NCI-H1105 (cell line): ENCODE measurements at places on chromosomes 16 and 17.

- no peak for DNase-seq
These were observed 11.3 kb downstream of the ANKRD40 start for GRCh38 chr17:50696365-50696879.

DNA sequence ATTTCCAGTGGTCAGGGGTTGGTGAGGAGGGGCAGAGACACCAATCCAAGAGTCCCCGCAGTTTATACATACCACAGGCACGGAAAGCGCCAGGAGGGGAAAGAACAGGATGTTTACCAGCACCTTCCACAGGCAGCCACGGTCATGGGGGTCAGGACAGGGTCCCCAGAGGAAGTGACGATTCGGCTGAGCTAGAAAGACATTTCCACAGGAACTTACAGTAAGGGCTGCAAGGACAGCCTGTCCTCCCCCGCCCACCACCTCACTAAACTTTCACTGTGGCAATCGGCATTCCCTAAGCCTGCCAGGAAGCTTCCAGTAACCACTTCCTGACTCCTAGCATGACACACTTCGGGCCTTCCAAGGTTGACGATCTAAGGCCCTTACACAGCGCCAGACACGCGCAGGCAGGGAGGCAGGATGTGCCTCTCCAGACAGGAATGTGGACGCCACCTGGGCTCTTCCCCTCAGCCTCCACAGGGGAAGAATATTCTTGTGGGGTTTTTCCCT is 1.2 kb upstream of the MT2A start:
- no peak for DNase-seq

- no peak for DNase-seq
These were observed 49.9 kb upstream of the CPNE2 start for GRCh38 chr16:57042157-57043111.

- DNase-seq = no peak
These were observed 41.2 kb upstream of the HAPSTR1 start for GRCh38 chr16:9050102-9050830.

DNA sequence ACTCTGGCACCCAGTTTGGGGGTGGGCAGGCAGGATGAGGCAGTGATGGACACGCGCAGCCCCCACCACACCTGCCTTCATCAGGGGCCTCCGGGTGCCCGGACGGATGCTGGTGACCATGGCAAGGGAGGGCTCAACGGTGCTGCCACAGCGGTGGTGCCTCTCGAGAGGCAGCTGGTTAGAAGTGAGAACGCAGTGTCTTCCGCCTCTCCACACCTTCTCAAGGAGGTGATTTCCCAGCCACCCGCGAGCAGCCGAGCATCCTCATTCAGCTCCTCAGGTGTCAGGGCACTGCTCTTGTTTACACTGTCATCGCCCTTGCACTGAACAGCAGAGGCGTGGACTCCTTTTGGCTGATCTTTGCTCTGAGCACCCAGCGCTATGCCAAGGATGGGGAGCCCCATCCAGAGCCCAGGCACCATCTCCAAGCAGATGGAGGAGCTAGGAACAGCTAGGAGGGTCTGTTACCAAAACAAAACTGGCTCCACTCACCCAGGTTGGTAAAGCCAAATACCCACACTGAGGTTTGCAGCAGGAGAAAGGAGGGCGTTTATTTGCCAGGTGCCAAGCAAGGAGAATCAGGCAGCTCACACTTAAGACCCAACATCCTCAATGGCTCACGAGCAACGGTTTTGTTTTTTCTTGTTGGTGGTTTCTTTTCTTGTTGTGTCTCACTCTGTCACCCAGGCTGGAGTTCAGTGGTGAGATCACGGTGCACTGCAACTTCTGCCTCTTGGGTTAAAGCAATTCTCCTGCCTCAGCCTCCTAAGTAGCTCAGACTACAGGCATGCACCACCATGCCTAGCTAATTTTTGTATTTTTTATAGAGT is 174.3 kb upstream of the TNRC6C start:
- DNase-seq = no peak

DNA sequence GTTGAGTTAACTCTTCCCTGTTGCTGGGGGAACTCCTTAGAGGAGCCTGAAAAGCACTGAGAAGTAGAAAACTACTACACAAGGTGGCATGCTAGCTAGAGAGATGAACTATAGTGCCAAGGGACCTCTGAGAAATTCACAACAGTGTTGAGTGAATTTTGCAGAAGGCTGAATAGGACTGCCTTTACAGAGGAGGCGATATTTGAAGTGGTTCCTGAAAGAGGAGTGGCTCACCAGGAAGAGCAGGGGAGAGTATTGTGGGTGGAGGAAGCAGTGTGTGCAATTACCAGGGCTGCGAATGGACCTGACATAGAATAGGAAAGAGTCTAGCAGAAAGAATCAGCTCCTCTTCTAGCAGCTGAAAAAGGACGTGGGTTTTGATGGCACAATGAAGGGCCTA is 66.4 kb downstream of the CDK5R1 start:
- no peak for DNase-seq

DNA sequence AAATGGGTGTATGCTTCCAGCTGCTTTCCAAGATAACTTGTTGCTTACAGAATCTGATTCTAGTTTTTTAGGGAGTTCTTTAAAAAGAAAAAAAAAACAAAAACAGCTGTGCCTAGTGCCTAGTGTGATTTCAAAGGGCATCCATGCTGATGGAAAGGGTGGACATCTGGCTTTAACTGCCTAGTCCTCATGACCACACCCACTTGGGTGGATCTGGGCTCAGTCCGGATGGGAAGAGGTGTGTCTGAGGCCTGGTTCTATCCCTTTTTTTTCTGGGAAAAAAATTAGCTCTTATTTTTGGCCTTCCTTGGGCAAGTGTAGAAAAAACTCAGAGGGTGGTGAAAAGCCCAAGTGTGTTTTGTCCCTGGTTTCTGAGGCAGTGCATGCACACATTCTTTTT is 132.3 kb upstream of the CDH11 start:
- no peak for DNase-seq

DNA sequence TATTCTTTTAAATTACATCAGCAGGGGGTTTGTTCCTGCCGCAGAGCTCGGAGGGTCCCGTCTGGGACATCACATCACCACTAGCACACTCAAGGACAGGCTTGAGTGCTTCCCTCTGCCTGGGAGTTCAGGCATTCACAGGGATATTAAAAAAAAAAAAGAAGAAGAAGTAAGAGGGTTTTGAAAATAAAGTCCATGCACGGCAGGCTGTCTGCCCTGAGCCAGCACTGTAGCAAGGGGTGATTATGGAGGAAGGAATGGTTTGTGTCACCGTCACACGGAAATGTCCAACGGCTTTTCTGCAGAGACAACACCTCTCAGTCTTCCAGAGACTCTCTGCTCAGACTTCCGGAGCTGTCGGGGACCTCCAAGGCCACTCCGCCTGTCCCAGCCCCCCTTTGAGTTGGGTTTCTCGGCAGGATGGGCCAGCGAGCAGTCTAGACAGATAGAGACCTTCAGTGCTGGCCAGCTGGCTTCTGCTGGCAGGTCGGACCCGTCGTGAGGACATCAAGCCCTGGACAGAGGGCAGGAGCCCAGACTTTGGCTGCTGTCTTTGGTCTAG is 33.6 kb downstream of the MEOX1 start:
- DNase-seq = no peak

- DNase-seq = no peak
These were observed 59.2 kb downstream of the BMERB1 start for GRCh38 chr16:15493466-15494180.

- DNase-seq = no peak
These were observed 6.5 kb upstream of the UBB start for GRCh38 chr17:16374146-16374938.

GRCh38 chr17:39001703-39002637 is 34.8 kb upstream of the FBXO47 start:
- DNase-seq = no peak

GRCh38 chr17:42113293-42114069 is 967 bp upstream of the DHX58 start:
- DNase-seq = no peak

- no peak for DNase-seq
These were observed 28.1 kb downstream of the HEATR3 start for GRCh38 chr16:50093607-50094539.

- DNase-seq = no peak
These were observed 806 bp downstream of the PERCC1 start for GRCh38 chr16:1431497-1432270.

DNA sequence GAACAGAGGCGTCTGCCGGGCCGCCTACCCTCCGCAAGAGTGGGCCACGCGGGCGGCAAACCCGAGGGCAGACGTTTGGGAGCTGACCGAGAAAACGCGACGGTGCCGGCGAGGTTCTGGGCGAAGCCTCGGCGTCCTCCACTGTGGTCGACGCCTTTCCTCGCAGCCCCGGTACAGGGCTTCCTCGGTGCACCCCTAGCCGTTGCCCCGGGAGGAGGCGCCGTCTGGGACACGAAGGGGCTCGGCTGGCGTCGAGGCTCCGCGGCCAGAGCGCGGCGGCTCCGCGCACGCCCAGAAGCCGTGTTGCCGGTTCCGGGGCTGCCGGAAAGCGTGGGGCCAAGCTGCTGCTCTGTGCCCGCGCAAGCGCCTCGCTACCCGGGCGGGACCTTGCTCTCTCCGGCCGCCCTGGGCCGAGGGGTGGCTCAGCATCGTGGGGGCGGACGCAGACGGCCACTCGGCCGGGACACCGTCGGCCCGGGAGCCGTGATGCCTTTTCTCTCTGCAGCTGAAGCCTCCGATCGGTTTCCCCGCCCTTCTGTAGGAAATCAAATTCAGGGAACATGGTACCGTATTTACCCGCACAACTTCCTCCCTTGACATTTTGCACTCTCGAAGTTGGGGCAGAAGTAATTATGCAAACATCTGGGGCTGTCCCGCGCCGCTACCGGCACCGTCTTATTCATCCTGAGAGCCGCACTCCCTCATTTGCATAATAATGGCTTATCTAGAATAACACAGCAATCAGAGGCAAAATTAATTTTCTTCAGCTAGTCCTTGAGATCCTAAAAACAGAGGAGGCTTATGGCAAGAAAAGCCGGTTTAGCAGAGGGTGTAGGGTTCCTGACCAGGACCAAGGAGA is 7.3 kb upstream of the CBX8 start:
- DNase-seq = no peak

DNA sequence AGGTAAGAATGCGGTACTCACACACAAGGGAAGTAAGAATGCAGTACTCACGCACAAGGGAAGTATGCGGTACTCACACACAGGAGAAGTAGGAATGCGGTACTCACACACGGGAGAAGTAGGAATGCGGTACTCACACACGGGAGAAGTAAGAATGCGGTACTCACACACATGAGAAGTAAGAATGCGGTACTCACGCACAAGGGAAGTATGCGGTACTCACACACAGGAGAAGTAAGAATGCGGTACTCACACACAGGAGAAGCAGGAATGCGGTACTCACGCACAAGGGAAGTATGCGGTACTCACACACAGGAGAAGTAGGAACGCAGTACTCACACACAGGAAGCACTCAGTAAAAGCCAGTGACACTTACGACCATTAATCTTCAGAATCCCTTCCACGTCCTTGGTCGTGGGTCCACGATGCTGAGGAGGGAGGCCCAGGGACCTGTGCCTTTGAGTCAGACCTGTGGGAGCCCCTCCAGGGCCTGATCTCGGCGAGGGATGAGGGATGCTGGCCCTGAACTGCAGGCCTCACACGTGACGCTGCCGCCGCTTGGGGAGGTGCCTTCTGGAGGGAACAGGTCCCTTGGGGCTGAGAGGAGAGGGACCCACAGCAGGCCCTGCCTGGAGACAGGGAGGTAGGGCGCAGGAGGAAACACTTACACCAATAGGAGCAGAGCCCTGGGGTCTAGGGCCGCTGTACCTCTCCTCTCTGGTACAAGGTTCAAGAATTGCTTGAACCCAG is 20.2 kb downstream of the ABR start:
- no peak for DNase-seq

- DNase-seq = no peak
These were observed 1408.7 kb upstream of the GOT2 start for GRCh38 chr16:60142619-60143347.

GRCh38 chr16:27460663-27461482 is 58.9 kb downstream of the IL21R start:
- DNase-seq = no peak

GRCh38 chr17:14922411-14922810 is 342.7 kb downstream of the PMP22 start:
- no peak for DNase-seq

DNA sequence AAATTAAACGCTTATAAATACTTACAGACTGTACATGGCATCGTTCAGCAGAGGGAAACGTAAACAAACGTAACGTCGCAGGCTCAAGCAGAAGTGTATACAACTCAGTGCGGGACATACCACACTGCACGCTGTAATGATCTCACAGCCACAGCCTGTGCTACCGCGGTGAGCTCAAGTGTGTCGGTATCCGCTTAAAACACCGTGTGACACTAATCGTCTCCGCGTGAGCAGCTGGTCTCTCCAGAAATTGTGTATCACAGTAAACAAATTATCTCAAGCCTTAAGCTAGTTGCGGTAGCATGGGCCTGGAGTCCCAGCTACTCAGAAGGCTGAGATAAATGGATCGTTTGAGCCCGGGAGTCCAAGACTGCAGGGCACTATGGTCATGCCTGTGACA is 115.3 kb downstream of the ANKRD11 start:
- no peak for DNase-seq

DNA sequence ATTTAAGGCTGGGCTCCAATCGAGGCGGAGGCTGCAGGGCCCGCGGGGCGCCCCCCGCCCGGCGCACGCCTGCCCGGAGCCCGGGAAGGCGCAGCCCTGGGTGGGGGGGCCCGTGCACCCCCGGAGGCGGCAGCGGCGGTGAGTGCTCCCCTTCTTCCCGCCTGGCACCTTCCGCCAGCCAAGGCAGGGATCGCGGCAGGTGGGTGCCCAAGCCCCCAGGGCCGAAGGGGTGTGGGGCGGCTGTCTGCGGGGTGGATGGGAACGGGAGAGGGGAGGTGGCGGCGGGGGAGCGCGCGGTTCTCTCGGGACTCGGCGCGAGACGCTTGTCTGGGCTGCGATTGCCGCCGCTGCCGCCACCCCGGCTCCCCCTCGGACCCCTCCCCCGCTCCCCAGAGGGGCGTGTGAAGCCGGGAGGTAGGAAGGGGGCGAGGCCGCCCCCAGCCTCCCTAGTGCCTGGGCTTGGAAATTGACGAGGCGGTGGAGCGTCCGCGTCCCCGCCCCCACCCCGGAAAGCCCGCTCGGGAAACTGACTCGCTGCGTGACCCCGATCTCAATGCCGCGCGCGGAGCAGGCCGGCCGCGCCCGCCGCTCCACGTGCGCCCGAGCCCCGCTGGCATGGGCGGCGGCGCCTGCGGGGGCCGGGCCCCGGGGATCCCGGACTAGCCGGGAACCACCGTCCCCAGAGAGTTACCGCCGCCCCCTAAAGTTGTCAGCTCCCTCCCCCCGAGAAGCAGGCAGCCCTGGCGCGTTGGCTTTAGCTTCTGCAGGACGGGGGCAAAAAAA is 231.5 kb downstream of the MRTFB start:
- DNase-seq = no peak
